ENCODE measurements at places on chromosomes 16 and 17. TPM values are rescaled to one million over a fixed set of nuclear protein-coding genes. Genes with fewer than 3 reads are reported as not detected.

GRCh38 chr17:43517161-43517560 lies 29.0 kb downstream of the ETV4 start:
- H3K27ac ChIP-seq = peak overlapping the region; percentile 70
- peaks cover 7% of the 10 kb centered on the region for H3K4me1 ChIP-seq
- peaks cover 11% of the 10 kb centered on the region for H3K36me3 ChIP-seq
- H3K27me3 ChIP-seq = no peaks in the 10 kb centered on the region

DNA sequence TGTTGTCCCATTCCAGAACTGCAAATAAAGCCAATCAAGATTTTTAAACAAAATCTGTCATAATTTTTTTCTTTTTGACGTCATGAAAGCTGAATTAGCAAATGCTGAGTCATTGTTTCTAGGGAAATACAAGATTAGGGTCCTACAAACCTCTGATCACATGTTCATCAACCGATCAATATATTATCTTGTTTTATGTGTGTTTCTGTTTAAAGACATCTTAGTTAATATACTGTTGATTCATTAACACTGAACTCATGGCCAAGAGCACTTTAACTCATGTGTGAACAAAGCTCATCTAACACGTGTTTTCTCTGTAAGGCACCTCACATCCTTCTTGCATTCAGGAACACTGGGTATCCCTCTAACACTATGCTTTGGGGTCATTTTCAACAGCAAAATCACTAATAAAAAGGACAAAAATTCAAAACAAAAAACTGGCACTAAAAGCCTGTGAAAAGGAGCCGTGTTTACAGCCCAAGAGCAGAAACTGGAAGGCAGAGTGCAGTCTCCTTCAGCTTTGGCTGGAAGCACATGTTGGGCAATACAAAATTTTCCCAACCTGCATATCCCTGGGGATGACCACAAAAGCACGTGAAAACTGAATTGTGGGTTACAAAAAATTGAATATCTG lies 102.5 kb downstream of the PARN start:
- H3K27me3 ChIP-seq = no peaks in the 10 kb centered on the region
- DNase-seq = no peak
- no peak overlapping the region for H3K27ac ChIP-seq
- H3K36me3 ChIP-seq = no peaks in the 10 kb centered on the region

- peaks cover 4% of the 10 kb centered on the region for H3K36me3 ChIP-seq
- no peak for DNase-seq
- no peaks in the 10 kb centered on the region for H3K4me1 ChIP-seq
- no peak overlapping the region for H3K27ac ChIP-seq
Measured at GRCh38 chr17:47931848-47932247, 9.5 kb upstream of the PNPO start.

DNA sequence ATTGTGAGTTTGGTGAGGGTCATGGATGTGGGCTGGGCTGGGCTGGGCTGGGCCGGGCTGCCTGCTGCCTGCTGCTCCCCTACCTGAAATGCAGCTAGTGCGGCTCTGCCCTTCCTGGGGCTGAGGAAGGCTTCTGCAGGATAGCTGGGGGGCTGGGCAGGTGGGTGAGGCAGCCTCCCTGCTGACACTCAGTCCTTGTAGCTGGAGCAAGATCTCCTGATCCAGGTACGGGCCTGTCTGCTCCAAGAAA lies 4.7 kb downstream of the RPL13 start:
- H3K27me3 ChIP-seq = no peaks in the 10 kb centered on the region
- peak overlapping the region; percentile 93 for H3K27ac ChIP-seq
- H3K36me3 ChIP-seq = peaks cover 39% of the 10 kb centered on the region
- peaks cover 40% of the 10 kb centered on the region for H3K4me1 ChIP-seq

DNA sequence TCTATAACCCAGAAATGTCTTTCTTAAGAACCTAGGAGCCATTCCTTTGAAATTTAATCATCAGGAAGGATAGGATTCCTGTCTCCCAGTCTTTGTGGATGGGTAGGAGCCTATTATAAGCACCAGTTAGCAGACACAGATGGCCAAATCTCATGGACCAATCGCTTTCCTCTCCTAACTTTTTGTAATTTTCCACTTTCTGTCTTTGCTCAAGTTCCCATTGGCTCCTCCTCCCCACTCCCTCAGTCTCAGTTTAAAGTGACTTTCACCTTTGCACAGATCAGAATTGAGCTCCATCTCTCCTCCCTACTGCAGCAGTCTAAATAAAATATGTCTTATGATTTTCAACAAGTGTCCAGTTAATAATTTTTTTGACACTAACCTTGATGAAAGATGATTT lies 192.3 kb downstream of the HS3ST3A1 start:
- H3K4me1 ChIP-seq = no peaks in the 10 kb centered on the region
- H3K27ac ChIP-seq = no peak overlapping the region
- no peak overlapping the region for H3K4me3 ChIP-seq
- H3K27me3 ChIP-seq = peaks cover 4% of the 10 kb centered on the region
- no peak for DNase-seq
- H3K36me3 ChIP-seq = no peaks in the 10 kb centered on the region

DNA sequence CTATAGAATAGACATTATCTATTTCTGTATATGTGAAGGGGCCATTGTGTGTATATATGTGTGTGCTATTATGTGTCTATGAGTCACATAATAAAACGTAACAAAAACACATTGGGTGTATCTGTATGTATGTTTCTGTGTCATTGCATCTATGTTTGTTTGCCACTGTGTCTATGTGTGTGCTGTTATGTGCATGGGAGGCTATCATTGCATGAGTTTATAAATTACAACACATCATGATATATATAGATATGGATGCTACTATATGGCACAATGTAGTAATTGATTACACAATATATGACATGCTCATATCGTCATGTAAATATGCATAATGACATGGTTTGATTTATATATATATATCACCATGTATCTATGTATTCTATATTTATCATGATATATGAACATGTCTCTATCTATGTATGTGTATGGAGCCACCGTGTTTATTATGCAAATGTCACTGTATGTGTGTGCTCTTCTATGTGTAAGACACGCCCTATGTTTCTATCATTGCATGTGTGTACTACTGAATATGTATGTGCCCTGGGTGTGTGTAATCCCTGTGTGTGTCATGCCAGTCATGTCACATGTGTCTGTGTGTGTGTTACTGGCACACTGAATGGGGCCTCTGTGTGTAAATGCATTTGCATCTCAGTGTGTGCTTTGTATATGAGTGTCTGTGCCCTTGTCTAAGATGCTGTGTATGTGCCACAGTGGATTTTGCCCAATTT lies 1.4 kb upstream of the TSPOAP1 start:
- peak overlapping the region; percentile 100 for H3K4me3 ChIP-seq
- H3K36me3 ChIP-seq = peaks cover 50% of the 10 kb centered on the region
- peak overlapping the region; percentile 100 for H3K27ac ChIP-seq
- DNase-seq = peak; percentile 64
- H3K27me3 ChIP-seq = peaks cover 52% of the 10 kb centered on the region

GRCh38 chr17:64236827-64237403 lies 26.1 kb downstream of the TEX2 start:
- no peaks in the 10 kb centered on the region for H3K27me3 ChIP-seq
- no peak for DNase-seq
- H3K4me1 ChIP-seq = peaks cover 39% of the 10 kb centered on the region
- H3K36me3 ChIP-seq = peaks cover 24% of the 10 kb centered on the region

GRCh38 chr17:17141860-17142552 lies 64.1 kb downstream of the PLD6 start:
- peaks cover 7% of the 10 kb centered on the region for H3K36me3 ChIP-seq
- DNase-seq = peak; percentile 37
- H3K27me3 ChIP-seq = no peaks in the 10 kb centered on the region
- no peak overlapping the region for H3K4me3 ChIP-seq
- H3K4me1 ChIP-seq = no peaks in the 10 kb centered on the region
- no peak overlapping the region for H3K27ac ChIP-seq

DNA sequence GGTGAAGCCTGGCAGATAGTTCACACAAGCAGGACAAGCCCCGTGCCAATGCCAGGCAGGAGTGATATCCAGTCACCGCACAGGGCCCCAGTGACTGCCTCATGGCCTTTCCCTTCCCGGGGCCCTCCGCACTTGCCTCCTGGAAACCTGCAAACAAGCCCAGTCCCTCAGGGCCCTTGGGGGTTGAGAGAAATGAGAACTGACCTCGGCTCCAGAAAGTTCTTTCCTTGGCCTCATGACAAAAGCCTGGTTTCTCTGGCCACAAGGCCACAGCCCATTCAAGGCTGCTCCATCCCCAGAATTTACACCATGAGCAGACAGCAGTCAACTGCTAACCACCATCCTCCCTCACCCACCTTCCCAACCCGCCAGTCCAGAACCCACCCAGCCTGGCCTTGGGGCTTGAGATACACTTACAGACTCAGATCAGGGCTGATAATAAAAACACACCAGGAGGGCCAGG lies 77.6 kb downstream of the CCDC182 start:
- H3K27me3 ChIP-seq = no peaks in the 10 kb centered on the region
- no peak overlapping the region for H3K27ac ChIP-seq
- H3K36me3 ChIP-seq = peaks cover 2% of the 10 kb centered on the region
- DNase-seq = no peak
- H3K4me1 ChIP-seq = peaks cover 36% of the 10 kb centered on the region

The NHERF2 gene
- total RNA-seq = 2.4 TPM

The RHBDF2 gene
- total RNA-seq = 20.7 TPM

All from activated naive CD8-positive, alpha-beta T cell treated with anti-CD3 and anti-CD28 coated beads for 36 hours (primary cell).